ENCODE measurements at places on chromosomes 4 and X.

DNA sequence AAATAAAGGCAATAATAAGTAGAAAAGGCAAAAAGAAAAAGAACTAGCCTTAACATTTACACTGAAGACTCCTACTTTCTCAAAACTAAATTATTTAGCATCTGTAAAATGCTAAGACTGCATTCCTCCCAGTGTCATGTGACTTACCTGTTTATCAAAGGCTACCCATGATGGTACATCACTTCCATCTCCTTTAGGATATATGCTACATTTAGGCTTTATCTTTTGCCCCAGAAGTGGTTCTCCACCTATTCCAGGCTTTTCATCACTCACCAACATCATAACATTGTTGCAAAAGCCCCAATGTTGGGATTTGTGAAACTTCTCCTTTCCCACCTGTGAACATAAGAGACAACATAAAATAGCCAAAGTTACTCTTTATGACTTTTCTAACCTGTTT lies 31.1 kb downstream of the EFHC2 start:
- no peak for DNase-seq

GRCh38 chrX:134101636-134102035 lies 116.2 kb upstream of the GPC3 start:
- DNase-seq = no peak

DNA sequence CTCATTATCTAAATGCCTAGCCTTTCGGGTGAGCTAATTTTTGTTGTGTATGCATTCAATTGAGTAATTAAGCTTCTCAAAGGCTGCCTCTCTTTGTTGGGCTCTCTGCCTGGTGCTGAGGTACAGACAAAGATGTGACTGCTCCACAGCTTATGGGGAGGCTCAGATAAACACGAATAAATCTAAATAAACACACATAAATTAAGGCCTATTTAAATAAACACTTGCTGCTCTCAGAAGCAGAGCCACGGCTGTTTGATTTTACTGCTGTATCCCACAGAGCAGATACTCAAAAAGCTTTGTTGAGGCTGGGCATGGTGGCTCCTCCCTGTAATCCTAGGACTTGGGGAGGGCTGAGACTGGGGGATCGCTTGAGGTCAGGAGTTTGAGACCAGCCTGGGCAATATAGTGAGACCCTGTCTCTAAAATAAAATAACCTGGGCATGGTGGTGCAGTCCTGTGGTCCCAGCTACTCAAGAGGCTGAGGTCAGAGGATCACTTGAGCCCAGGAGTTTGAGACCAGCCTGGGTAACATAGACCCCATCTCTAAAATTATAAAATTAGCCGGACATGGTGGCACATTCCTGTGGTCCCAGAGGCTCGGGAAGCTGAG lies 8.4 kb upstream of the CD99 start:
- no peak for DNase-seq

GRCh38 chr4:13244444-13244843 lies 239.7 kb downstream of the RAB28 start:
- no peak for DNase-seq

DNA sequence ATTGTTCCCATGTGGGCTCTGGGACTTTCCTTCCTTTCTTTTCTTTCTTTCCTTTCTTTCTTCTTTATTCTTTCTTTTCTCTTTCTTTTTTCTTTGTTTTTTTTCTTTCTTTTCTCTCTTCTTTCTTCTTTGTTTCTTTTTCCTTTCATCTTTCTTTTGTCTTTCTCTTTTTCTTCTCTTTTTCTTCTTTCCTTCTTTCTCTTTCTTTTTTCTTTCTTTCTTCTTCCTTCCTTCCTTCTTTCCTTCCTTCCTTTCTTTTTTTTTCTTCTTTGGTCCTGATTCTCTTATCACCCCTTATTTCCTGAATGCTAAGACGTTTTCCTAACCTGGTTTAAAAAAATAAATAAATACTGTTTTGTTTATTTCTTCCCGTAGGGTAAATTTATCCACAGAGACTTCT lies 93.2 kb downstream of the CRLF2 start:
- DNase-seq = no peak

DNA sequence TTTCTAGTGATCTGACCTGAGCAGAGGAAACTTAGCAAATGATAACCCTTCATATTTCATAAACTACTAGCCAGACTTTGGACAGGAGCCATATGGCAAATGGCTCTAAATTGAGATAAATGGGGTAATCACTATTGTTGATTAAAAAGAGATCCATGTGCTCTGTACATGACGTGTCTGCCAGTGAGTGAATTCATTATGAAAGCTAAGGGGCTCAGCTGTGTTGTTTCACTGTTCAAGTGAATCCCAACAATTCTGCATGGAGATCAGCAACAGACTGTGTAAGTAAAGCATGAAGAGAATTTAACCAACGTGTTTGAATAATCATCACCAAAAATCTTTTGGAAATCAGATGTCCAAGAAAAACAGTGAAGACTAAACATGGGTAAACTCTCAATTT lies 9.5 kb upstream of the QRFPR start:
- DNase-seq = no peak

All from T-helper 17 cell (primary cell).